ENCODE measurements at places on chromosomes 2 and 18. TPM values are rescaled to one million over a fixed set of nuclear protein-coding genes. Genes with fewer than 3 reads are reported as not detected.

SGPP2 gene
- total RNA-seq, result 1.2 TPM

STAMBP gene
- 20.4 TPM for total RNA-seq

EML6 gene
- 12.9 TPM for total RNA-seq

CREB1 gene
- 130 TPM for total RNA-seq

MPP4 gene
- total RNA-seq, result 0.31 TPM

SULT1C2 gene
- total RNA-seq, result 0.62 TPM

NDC80 gene
- 3.6 TPM for total RNA-seq

SRSF7 gene
- total RNA-seq, result 133 TPM

YIPF4 gene
- total RNA-seq, result 46.8 TPM

PAIP2B gene
- 19.0 TPM for total RNA-seq

C2orf92 gene
- total RNA-seq, result 3.6 TPM

SMC6 gene
- 29.5 TPM for total RNA-seq

ST6GAL2 gene
- total RNA-seq, result 148 TPM

GKN2 gene
- total RNA-seq, result not detected

HOXD13 gene
- total RNA-seq, result not detected
